ENCODE measurements at places on chromosomes 5 and 9. TPM values are rescaled to one million over a fixed set of nuclear protein-coding genes. Genes with fewer than 3 reads are reported as not detected.

The ARID3C gene
- 0.14 TPM for total RNA-seq

DNA sequence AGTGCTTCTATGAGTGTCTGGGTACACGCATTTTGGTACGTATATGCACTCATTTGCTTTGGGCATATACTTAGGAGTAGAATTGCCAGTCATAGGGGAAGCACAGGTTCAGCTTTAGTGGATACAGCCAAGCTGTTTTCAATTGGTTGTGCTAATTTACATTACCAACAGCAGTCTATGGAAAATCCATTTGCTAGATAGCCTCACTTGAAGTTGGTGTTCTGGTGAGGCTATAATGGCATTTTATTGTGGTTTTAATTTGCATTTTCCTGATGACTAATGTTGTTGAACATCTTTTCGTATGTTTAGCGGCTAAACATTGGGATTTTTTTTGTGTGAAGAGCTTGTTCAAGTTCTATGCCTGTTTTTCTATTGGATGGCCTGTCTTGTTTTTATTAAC lies 76.8 kb upstream of the ANKH start:
- DNase-seq = no peak

DNA sequence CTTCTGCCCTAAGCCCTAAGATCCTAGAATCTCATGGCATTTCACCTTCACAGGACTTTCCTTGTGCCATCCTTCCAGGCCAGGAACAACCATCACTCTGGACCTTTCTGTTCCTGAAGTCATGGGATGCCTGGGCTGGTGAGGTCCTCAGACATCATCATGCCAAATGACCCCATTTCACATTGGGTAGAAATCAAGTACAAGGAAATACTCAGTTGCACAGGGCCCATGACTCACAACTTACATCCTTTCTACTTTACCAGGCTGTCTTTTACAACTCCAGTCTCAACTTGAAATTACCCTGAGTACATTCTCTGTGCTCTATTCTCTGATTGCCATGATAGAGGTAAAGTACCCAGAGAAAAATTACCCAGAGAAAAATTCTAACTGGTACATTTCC lies 167.1 kb downstream of the PIK3R1 start:
- no peak for DNase-seq

- no peak for DNase-seq
Measured at GRCh38 chr5:140169410-140169809, 5.6 kb upstream of the CYSTM1 start.

Data from activated CD4-positive, alpha-beta memory T cell treated with anti-CD3 and anti-CD28 coated beads for 36 hours (primary cell).